ENCODE measurements at places on chromosomes 2 and 18. TPM values are rescaled to one million over a fixed set of nuclear protein-coding genes. Genes with fewer than 3 reads are reported as not detected.

UNC80 gene
- total RNA-seq = 0.19 TPM

EVA1A gene
- total RNA-seq = 2.3 TPM

PRSS56 gene
- total RNA-seq = not detected

RFX8 gene
- total RNA-seq = not detected

MC4R gene
- total RNA-seq = not detected

ATOH8 gene
- 12.1 TPM for total RNA-seq

ALK gene
- not detected for total RNA-seq

SERPINB13 gene
- total RNA-seq = 168 TPM

CCDC150 gene
- 6.3 TPM for total RNA-seq

LYPD6B gene
- total RNA-seq = 6.6 TPM

GALNT3 gene
- total RNA-seq = 30.9 TPM

SERPINB2 gene
- 144 TPM for total RNA-seq

BOLL gene
- total RNA-seq = not detected

POMC gene
- total RNA-seq = 3.4 TPM

FAM124B gene
- 0.38 TPM for total RNA-seq

ZNF892 gene
- 4.2 TPM for total RNA-seq

SOCS6 gene
- total RNA-seq = 18.8 TPM

VIT gene
- 2.9 TPM for total RNA-seq

RAMP1 gene
- total RNA-seq = 11.3 TPM

RAB11FIP5 gene
- 12.2 TPM for total RNA-seq

LIMS2 gene
- 4.9 TPM for total RNA-seq

RMC1 gene
- total RNA-seq = 16.6 TPM

RESP18 gene
- not detected for total RNA-seq

TTN gene
- total RNA-seq = 0.19 TPM

Measured in esophagus squamous epithelium (tissue), 5 donors.